ENCODE measurements at places on chromosomes 4 and X. TPM values are rescaled to one million over a fixed set of nuclear protein-coding genes. Genes with fewer than 3 reads are reported as not detected.

GRCh38 chr4:164748375-164748774 is 5.6 kb upstream of the SMIM31 start:
- DNase-seq = no peak

Gene ARR3
- total RNA-seq = not detected

- DNase-seq = no peak
Observed at GRCh38 chr4:155881555-155881954, 15.5 kb upstream of the ASIC5 start.

DNA sequence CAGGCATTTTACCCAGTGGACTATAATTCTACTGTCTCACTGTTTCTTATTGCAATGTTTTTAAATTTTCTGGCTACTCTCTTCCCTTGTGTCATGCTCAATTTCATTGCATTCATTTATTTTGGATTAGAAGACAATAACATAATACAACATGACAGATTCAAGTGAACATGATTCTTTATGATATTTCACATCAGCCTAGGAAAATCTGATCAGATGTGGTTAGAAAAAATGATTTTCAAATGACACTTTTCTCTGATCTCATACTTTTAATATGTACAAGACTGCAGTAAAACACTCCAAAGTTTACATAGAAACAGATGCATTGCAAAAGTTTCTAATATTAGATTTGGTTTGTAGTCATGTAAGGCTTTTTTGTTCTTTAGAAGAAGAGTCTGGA is 586.0 kb downstream of the ACTRT1 start:
- DNase-seq = no peak

DNA sequence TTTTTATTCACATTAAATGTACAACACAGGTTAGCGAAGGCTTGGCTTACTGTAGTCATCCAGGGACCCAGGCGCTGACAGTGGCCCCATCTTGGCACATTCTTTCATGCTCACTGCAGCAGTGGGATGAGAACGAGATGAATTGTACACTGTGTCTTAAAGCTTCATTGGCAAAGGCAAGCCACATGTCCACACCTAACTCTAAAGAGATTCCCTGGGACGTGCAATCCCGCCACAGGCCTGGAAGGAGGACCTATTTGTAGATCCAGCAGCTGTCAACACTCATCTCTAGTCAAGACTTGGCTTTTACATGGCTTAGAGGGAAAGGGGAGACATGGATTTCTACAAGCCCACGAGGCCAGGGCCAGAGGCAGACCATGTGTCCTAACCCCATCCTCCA is 16.1 kb upstream of the CXCR3 start:
- no peak for DNase-seq

DNA sequence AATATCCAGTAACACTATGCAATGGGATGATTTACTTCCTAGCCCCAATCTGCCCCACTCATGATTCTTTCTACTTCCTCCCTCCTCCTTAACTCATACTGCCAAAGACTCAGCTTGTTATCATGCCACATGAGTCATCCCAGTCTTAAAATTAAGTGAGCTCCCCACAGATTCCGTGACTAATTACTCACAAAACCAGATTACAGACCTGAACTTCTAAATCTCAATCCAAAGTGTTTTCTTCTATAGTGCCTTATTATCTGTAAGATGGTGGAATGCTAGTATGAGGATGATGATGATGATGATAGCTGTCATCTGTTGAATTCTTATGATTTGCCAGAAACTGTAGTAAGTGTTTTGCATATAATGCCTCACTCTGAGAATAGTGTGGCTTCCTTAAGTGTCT is 27.7 kb upstream of the GPC3 start:
- no peak for DNase-seq
